ENCODE measurements at places on chromosomes 11 and 22.

DNA sequence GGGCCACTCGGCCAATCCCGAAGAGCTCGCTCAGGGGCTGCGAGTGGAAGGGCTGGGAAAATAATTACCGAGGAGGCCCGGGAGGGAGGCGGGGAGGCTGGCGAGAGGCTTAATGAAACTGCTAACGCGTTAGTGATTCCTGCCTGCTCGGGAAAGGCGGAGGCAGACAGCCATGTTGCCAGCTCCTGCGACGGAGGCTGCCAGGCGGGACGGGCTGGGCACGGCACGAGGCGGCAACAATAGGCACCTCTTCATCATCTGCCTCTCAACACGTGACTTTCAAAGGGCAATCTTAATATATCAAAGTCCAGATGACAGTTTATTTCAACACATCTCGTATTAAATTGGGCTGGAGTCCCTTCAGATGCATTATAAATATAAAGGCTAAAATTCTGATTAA, 68.0 kb upstream of the TCF20 start:
- no peak for DNase-seq

DNA sequence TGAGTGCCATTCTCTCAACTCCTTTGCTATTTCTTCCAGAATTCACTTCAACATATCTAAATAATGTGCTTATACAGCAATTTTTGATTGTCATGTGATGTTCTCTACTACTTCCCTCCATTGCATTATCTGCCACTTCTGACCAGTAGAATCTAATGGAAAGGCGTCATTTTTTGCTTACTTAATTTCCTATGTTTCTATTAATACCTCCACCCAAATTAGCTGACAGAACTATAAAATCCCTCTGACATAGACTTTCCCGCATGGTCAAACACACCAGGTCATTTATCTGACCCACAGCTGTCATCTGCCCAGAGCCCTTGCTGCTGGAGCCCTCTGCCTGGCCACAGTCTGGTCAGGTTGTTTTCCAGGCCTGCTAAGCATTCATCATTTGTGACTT, 258.6 kb upstream of the NARS2 start:
- DNase-seq, result no peak

DNA sequence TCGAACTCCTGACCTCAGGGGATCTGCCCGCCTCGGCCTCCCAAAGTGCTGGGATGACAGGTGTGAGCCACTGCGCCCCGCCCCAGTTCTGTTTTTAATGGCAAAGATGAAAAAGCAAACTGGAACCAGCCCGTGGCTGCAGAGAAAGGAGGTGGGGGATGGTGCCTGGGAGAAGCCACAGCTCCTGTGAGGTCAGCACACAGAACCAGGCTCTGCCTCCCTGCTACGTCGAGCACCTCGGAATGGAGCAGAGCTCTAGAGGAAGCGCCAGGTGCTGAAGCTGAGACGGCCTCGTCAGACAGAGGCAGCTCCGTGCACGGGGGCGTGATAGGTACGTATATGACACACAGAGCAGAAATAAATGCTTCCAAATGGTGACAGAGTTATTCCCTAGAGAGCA, 8.5 kb downstream of the DRD4 start:
- no peak for DNase-seq

GRCh38 chr11:17650127-17650911, 69.1 kb upstream of the MYOD1 start:
- no peak for DNase-seq

- no peak for DNase-seq
These were observed 362.5 kb downstream of the TBC1D22A start for GRCh38 chr22:47124961-47125360.

GRCh38 chr11:74815966-74816365, 67.3 kb downstream of the RNF169 start:
- no peak for DNase-seq

- no peak for DNase-seq
These were observed 3.0 kb downstream of the RSPH14 start for GRCh38 chr22:23138584-23139435.

GRCh38 chr11:13149991-13150390, 127.6 kb upstream of the BMAL1 start:
- DNase-seq, result no peak

All from stimulated activated CD4-positive, alpha-beta T cell treated with anti-CD3 and anti-CD28 coated beads, Interleukin-4, amount 100 ng/mL, for 1 hour (primary cell).